ENCODE measurements at places on chromosomes 5 and 9.
A peak's percentile ranks its signal among the peaks of the same experiment; 100 is the strongest.

DNA sequence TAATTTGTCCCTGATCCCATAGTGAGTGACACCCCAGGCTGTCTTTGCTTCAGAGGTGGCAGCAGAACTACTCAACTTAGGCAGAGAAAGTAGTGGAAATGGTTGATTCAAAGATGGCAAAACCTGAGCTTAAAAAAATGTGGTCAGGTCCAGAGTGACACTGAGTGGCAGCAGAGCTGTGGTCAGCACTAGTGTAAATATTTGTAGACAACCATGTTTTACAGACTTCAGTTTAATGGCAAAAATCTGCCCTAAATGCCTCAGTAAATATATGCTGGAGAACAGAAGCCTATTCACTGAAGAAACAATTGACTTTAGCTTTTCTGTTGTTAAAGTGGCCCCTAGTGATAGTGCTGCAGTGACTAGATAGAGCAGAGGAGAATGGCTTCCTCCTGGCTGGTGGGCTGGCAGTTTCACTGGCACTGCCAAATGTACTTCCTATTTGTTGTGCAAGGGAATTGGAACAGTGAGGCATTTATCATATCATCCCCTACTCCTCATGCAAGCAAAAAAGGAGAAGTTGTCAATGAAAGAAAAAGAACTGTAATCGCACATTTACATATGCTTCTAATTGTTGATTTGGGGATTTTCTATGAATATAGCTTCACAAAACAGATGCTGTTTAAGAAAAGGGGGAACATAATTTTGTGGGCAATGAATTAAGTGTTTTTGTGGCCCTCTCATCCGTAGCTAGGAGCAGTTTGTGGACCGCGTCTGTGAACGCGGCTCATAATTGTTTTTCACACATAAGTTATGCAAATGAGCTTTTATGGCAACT lies 12.0 kb downstream of the PBX3 start:
- DNase-seq = no peak

DNA sequence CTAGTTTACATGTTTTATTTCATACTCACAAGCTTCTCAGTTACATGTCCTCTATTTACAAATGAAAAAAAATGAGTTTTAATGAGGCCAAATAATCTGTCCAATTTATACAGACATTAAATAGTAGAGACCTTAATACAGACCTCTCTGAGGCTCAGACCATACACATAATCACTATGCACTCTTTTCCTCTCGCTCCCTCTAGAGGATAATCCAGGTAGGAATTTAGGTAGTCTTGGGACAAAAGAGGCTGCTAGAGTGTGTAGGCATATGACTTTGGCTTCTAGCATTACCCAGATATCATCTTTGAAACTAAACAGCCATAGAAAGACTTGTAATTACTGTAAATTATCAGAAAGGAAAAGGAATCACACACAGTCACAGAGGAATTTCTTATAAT lies 444.7 kb downstream of the HINT1 start:
- peak; percentile 7 for DNase-seq

DNA sequence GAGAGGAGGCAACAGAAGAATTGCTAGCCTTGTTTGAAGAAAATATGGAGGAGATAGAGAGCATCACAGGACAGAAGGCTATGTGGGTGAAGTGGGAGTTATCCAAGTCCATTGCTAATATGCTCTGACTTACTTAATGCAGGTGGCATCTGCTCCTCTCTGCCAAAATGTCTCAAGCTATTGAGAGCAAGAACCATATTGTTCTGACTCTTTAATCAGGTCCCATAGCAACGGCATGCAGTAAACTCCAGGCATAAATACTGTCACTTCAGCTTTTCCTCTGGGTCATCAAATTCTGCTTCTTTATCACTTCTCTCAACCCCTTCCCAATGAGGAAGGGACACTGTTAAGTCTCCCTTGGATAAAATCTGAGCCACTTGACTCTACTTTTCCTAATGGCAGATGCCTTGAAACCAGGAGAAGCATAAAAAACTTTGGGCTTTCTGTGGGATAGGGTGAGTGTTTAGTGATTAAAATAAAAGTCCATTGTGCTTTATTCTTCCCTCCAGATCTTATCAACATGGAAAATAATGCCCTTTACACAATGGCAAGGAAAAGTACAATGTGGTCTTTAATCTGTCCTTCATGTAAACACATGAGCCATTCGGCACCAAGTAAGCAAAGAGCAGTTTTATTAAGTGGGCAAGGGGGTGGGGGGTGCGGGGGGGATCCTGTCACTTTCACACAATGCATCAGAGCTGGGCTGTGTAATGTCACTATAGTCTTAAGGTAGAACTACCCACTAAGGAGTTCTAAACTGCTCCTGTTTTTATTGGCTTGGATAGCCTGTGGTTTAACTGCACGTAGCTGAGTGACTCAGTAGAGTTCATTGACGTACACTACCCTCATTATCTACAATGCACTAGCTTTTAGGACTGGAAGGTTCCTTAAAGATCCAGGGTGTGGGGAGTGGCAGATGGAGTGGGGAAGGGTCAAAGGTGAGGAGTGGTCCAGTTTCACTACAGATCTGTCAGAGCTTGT lies 71.0 kb upstream of the TARS1 start:
- no peak for DNase-seq

GRCh38 chr5:131224387-131225201 lies 39.3 kb upstream of the CDC42SE2 start:
- no peak for DNase-seq

DNA sequence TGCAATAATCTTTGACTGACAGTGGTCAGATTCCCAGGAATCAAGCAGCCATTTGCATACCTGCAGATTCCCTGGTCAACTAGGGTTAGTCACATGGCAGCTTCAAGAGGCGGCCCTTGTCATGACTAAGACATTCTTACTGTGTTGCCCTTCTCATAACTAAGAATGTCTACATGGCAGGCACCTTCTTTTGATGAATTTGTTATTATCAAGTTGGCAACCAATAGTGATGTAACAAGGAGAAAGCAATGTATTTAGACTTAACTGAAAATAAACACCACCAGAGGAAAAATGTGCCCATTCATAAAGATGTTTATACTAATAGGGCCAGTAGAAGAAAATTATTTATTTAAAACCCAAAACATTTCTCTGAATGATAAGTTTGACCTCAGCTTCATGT lies 215.6 kb downstream of the TLE1 start:
- DNase-seq = no peak
